ENCODE measurements at places on chromosomes 5 and 9.

DNA sequence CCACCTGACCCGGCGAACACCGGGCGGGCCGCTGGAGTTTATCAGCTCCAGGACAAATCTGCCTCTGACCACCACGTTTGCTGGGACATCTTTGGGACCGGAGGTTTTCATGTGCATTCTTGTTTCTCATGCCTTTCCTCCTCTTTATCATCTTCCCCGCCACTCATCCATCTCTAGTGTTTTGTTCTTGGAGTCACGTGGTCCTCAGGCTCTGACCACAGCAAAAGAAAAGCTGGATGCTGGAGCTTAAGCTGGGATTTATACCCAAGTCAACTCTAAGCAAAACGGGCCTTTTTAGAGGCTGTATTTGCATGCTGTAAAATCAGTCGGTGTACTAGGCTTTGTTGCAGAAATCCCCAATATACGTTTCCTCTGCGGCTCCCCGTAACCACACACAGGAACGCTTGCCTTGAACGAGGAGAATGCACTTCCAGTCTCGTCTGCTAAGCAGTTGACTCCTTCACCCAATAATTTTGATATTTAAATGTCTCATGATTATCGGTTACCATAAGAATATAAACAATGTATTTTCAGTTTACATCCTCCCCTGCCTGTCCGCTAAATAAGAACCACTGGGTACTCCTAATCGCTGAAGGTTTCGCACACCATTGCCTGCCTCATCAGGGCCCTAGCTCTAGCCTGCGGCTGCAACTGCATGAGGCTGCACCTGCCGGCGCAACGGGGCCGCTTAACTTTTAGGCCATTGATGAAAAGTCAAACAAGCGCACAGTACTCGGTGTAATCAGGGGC lies 560 bp upstream of the NDUFS6 start:
- peak; percentile 68 for DNase-seq

DNA sequence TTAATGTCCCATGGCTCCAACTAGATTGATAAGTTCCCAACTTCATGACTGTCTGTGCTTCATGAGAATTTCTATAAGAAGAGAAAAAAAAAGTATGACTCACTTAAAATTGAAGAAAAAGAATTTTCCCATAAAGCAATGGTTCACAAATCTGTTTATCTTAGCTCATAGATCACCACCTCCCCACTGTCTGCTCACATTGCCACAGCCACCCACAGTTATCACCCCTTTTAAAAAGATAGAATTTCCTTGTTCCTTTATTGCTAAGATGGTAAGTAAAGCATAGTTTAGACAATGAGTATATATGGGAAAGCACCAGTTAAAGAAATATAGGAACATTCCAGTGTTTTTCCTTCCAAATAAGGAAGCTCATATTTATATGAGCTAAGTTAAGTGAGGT lies 67.1 kb downstream of the ALDH7A1 start:
- DNase-seq = no peak

DNA sequence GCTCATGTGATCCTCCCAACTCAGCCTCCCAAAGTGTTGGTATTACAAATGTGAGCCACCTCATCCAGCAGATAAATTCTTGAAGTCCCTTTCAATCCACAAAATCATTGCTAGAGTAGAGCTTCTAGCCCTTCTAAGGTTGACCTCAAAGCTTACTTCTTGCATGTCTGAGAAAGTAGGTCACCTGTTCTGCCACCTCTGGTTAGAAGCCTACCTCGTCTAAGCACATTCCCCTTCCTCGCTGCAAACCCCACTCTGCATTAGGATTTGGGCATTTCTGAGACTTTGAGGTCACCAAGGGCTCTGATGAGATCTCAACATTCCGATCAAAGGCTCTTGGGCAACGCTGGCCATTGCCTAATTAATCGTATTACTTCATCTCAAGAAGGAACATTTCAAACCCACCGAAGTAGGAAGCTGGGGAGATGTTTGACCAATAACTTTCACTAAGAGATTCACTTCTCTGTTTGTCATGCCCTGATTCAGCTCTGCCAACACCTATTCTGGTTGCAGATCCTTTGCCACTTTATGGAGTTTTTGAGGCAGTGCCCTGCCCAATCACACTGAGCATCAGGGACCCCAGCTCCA lies 8.6 kb downstream of the ADAM19 start:
- DNase-seq = no peak

GRCh38 chr9:9389904-9390303 lies 1222.9 kb downstream of the PTPRD start:
- DNase-seq = no peak

- DNase-seq = no peak
These were observed 137.5 kb downstream of the CPLANE1 start for GRCh38 chr5:37111426-37112382.

DNA sequence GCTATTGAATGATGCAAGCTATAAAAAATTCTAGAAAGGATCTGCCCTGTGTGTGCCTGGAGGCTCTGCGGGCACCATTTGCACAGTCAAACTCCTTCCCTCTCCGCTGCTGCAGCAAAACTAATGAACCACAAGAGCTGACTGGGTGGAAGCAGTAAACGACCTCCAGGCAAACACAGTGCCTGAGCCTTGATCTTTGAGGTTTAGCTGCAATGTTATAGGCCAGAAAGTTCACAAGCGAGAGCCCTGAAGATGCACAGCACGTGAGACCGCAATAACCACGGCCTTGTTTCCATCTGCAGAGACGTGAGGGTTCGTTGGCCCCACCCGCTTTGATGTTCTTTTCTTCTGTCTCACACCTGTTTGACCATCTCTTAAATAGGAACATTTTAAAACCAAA lies 69.2 kb upstream of the S1PR3 start:
- DNase-seq = no peak

GRCh38 chr9:2559192-2560152 lies 62.1 kb upstream of the VLDLR start:
- DNase-seq = no peak

DNA sequence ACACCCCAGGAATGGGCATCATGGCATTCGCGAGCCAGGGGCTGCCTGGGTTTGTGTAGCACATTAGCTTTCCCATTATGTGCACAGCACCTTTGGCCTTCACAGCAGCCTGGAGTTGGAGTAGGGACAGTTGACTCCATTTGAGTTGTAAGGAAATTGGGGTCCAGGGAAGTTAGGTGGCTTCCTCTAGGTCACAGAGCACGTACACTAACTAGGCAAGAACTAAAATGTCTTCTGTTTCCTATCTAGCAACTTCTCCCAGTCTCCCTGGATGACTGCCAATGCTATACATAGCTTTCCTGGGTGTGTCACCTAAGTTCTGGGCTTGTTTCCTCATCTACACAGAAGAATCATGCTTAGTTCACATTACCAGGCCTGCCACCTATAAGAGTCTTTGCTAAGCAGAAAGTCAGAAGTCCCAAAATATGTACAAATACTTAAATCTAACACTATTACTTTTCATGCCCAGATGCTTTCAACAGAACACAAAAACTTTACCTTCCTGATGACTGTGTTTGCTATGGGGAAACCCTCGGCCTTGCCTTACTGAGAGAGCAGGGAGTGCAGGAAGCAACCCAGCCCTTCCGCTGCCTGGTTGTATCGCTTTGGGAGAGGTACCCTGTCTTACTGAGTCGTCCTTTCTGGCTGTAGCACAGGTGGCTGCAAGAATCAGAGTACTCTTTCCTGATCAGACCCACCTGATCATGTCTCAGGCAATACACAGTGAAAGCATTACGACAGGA lies 12.0 kb downstream of the MACROH2A1 start:
- no peak for DNase-seq

DNA sequence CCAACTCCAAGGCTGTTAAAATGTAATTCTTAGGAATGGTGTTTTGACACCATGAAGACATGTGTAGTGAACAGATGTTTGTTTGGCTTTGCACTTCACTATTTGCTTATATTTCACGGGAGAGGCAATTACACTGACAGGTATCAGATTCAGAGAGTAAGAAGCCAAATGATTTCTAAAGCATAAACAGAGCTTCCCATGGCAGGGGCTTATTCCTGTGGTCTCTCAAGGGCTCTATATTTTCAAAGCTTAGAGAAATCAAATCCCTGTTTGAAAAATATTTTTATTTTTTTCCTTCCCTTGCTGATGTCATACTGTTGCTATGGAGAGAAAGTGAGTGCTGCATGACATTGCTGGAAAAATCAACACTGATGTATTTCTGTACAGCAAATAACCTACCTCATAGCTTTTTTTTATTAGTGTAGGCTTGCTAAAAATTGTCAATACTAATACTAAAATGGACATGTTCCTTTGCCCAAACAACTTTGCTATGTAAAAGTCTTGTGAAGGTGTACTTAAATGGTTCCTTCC lies 161.4 kb downstream of the GIN1 start:
- DNase-seq = no peak

DNA sequence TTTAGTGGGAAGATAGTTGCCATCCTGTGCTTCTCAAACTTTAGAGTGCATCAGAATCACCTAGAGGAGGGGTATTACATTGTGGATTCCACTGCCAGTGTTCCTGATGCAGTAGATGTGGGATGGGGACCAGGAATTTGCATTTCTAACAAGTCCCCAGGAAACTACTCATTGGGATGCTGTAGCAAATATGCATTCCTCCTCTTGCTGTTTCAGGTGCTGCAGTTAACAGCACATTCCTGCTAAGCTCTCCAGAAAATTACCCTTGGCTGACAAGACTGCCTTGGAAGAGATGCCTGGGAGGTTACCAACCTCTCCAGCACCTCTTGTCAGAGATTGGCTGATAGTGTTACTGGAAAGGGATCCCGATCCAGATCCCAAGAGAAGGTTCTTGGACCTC lies 270.5 kb downstream of the OSTF1 start:
- DNase-seq = no peak

- DNase-seq = no peak
These were observed 40.4 kb upstream of the APC start for GRCh38 chr5:112697322-112697721.

DNA sequence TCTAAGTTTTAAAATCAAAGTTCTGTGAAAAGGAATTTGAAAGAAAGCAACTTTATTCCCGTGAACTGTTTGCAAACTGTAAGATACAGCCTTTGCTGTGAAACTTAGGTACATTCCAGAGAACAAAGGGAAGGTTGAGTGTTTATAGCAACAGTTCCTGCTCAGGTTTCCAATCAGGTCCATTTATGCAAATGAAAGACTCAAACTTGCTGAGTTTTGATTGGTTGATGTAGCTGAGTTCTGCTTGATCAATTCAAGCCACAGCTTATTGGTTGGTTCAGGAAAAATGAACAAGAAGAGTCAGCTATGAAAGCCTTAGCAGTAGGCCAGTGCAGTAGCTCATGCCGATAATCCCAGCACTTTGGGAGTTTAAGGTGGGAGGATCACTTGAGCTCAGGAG lies 37.9 kb downstream of the SLC27A6 start:
- no peak for DNase-seq

DNA sequence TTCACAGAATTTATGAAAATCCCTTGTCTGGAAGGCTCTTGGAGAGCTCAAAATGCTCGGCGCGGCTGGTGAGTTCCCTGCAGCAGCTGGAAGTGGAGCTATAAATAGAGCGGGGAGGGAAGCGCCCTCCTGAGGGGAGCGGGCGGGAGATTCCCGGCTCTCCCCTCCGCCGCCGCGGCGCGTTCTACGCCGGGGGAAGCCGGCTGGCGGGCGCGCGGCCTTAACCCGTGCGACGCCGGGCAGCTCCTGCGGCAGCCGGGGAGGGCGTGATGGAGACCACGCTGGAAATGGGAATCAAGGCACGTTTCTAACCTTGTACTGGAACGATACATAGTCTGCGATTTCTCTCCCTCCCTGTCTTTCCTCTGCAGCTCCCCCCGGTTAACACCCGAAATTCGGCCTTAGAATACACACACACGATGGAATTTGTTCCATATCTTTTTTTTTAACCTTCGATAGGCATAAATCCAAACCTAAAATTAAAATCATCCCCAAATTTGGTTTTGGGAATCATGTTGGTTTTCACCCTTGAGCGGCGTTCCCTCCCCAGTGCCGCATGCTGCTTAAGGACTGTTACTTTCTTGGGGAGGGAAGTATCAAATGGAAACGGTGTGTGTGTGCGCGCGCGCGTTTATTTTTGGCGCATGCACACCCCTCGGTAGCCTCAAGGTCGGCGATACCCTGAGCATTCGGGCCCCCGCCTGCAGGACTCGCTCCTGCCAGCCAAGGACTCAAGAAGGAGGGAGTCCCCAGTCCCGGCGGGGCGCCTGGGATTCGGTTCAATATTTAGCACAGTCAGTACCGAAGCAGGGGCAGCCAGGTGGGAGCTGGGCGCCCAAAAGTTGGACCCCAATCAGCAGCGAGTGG lies 306.3 kb upstream of the KCNN2 start:
- peak; percentile 17 for DNase-seq

DNA sequence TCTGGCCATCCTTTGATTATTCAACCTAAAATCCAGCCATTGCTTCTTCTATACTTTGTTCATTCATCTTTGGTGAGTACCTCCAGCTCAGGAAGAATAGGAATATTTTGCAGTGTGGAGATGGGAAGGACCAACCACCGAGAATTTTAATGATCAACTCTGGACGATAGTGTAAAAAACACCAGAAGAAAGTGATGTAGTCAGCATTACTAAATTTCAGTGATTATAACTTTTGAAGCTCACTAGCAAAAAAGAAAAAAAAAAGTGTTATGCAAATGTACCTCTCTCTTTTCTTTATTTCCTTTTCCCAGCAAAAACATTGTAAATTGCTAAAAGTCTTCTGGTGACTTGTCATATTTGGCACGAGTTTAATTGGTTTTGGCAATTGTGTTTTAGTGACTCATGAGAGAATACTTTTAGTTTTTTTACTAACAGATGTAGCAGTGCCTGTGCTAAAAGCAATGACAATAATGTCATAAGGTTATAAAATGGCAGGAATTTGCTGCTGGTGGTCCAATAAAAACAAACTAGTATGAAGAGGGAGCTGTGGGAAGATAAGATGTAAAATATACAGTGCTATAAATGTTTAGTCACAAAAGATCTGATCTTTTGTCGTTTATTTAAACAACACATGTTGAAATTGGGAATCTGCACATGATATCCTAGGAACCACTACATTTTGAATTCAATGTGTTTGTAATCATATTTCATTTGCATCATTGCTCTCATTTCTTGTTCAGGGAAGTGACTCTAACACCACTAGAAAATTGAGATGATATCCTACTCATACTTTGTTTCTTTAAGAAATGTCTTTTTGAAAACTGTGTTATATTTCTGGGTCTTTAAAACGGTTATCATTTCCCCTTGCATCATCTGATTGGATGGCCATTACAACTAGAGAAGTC lies 81.3 kb upstream of the ERCC6L2 start:
- no peak for DNase-seq

DNA sequence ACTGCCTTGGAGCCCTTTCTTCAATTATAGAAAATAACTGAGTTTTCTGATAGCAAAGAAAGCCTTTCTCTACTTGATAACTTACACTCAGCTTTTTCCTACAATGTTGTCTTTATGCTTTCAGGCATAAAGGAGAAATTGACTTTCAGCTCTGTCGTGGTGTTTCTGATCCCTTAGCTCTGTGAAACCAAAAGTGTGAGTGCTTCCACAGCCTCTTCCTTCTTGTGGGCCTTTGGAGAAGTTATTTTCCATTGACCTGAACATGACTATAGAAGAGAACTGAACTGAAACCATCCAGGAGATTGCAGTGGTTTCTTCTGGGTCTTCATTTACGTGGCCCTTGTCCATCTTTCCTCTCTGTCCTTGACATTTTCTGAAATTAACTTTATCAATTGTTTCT lies 59.5 kb upstream of the EQTN start:
- DNase-seq = no peak

Data from NCI-H2081 treated with DMSO at 0.1 percent for 48 hours (cell line).